ENCODE measurements at places on chromosomes 7 and 10. TPM values are rescaled to one million over a fixed set of nuclear protein-coding genes. Genes with fewer than 3 reads are reported as not detected.

DNA sequence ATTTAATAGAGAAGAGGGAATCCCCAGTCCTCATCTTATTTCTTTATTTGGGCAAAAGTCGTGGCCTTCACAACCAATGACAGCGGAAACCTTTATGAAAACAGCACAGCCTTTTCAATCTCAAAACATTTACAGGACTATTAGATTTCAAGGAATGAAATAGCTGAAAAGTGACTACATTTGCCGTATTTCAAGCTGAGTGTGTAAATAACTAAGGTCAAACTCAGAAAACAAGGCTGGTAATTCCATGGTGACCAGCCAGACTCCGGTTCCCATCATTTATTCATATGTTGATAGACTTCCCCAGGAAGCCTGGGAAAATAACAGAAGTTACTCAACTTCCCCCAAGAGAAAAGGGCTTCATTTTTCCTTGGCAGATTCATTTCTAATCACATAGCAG lies 457.3 kb upstream of the NFE2L3 start:
- no peak overlapping the region for H3K27ac ChIP-seq
- H3K27me3 ChIP-seq, result peaks cover 26% of the 10 kb centered on the region
- H3K4me3 ChIP-seq, result no peak overlapping the region
- DNase-seq, result no peak

- H3K27me3 ChIP-seq, result no peaks in the 10 kb centered on the region
- DNase-seq, result no peak
- no peaks in the 10 kb centered on the region for H3K4me1 ChIP-seq
- no peaks in the 10 kb centered on the region for H3K36me3 ChIP-seq
- H3K4me3 ChIP-seq, result no peak overlapping the region
Measured at GRCh38 chr7:14124716-14125115, 135.2 kb upstream of the ETV1 start.

The SPDYE11 gene
- not detected for total RNA-seq

The RADIL gene
- 5.3 TPM for total RNA-seq

The ANXA8L1 gene
- total RNA-seq, result not detected

The TMEM236 gene
- 0.07 TPM for total RNA-seq
